Kidney tubule cell (primary cell): ENCODE measurements at places on chromosomes 11 and 22.

GRCh38 chr11:57162179-57162898 is 19.4 kb upstream of the LRRC55 start:
- no peak for DNase-seq

- no peak for DNase-seq
Measured at GRCh38 chr11:47943721-47944586, 36.4 kb upstream of the PTPRJ start.

- no peak for DNase-seq
Measured at GRCh38 chr22:43365715-43366440, 22.7 kb upstream of the SCUBE1 start.

- DNase-seq, result no peak
Measured at GRCh38 chr11:124950601-124951330, 3.2 kb upstream of the CCDC15 start.

GRCh38 chr11:2296913-2297622 is 4.7 kb downstream of the C11orf21 start:
- no peak for DNase-seq
